ENCODE measurements at places on chromosomes 6 and 20.

DNA sequence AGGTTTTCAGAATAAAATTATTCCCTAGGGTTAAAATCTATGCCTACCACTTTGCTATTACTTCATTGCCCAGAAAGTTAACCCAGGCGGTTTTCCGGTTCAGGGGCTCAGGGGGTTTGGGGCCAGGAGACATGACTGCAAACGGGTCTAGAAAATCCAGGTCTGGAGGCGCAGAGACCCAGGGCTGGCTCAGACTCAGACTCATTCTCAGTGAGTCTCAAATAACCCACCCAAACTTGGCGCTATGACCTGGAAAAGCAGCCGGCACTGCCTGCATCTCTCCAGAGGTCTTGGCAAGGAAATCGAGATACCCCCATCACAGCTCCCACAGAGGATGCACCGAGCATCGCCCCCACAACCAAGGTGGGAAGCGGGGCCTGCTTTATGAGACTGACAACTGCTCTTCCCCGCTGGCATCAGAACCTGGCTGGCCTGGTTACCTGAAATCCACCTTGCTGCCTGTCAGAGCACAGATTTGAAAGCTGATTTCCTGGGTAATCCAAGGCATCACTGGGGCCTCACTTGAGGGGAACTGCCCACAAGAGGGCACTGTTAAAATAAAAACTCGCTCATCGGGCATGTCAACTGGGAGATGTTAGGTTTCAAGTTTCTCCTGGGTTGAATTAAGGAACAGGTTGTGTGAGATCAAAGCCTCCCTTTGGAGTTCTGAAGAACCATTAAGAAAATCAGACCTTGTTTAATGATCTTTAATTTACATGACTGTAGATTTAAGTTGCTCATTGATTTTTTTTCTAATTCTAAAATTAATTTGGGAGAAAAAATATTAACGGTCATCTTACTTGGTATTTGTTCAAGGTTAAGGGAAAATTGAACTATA is 55.1 kb downstream of the KIF16B start:
- DNase-seq, result peak; percentile 51
- H3K4me1 ChIP-seq, result no peaks in the 10 kb centered on the region
- H3K27me3 ChIP-seq, result no peaks in the 10 kb centered on the region
- no peaks in the 10 kb centered on the region for H3K36me3 ChIP-seq

- H3K4me1 ChIP-seq, result no peaks in the 10 kb centered on the region
- no peak for DNase-seq
- no peaks in the 10 kb centered on the region for H3K36me3 ChIP-seq
- H3K4me3 ChIP-seq, result no peak overlapping the region
Observed at GRCh38 chr20:5667705-5668528, 82.3 kb upstream of the SHLD1 start.

- H3K27me3 ChIP-seq, result no peaks in the 10 kb centered on the region
- H3K4me1 ChIP-seq, result no peaks in the 10 kb centered on the region
- H3K4me3 ChIP-seq, result no peak overlapping the region
- H3K27ac ChIP-seq, result no peak overlapping the region
Observed at GRCh38 chr20:40080041-40080652, 608.9 kb downstream of the MAFB start.

DNA sequence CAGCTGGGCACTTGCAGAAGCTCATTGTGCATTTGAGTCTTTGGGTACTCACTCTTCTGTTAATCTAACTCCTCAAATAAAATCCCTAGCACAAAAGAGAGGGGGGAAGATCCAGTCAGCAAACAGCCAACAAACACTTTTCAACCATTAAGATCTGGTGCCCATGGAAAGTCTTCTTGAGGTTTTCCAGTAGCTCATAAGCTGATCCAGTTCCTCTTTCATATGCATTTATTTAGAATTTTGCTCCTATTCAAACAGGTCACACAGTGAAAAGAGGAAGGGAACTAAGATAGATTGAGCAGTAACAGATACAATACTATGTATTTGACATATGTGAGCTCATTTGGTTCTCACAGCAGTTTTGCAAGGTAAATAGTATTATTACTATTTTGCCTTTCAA is 38.6 kb downstream of the HLA-DPB1 start:
- peaks cover 7% of the 10 kb centered on the region for H3K4me1 ChIP-seq
- H3K27me3 ChIP-seq, result peaks cover 3% of the 10 kb centered on the region
- no peak for DNase-seq
- no peak overlapping the region for H3K27ac ChIP-seq

DNA sequence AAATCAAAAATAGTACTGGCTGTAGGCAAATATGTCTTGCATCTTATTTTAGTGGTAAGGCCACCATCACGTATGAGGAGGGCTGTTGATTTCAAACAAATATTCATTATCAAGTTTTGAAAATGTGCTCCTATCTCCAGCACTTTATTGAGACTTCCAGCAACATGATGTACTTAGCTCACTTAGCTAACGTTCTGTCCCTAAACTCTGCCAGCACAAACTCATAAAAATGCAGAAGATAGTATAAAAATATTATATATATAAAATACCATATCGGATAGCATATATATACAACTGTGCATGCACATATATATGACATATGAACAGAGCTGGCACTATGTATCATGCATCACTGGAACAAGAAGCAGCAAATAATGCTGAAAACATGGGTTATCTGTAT is 762.3 kb downstream of the C6orf118 start:
- no peaks in the 10 kb centered on the region for H3K27me3 ChIP-seq
- no peak for DNase-seq
- no peak overlapping the region for H3K27ac ChIP-seq
- no peaks in the 10 kb centered on the region for H3K36me3 ChIP-seq
- H3K4me3 ChIP-seq, result no peak overlapping the region

DNA sequence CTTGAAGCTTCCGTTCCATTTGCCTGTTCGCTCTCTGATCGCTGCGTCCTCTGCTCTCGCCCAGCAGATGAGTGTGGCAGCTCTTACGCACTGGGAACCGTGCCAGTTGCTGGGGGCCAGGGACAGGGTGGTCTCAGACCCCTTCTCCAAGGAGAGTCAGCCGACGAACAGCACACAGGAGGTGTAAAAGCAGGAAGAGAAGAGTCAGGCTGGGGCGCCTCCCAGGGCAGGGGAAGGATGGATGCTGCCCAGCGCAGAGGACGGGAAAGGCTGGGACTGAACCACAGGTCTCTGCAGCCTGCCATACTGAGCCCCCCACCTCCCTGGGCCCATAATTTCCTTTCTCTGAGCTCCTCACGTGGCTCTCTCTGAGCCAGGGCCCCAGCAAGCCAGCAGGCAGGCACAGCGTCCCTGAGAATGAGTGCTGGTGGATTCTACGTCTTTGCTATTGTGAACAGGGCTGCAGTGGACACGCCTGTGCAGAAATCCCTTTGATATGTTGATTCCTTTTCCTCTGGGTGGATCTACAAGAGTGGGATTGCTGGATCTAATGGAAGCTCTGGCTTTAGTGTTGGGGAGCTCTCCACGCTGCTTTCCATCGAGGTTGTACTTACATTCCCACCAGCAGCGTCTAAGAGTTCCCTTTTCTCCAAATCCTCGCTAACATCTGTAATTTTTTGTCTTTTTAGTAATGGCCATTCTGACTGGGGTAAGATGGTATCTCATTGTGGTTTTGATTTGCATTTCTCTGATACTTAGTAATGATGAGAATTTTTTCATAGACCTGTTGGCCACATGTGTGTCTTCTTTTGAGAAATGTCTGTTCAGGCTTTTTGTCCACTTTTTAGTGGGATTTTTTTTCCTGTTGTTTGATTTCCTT is 104.1 kb downstream of the PSMB1 start:
- no peak overlapping the region for H3K27ac ChIP-seq
- no peaks in the 10 kb centered on the region for H3K4me1 ChIP-seq
- no peak overlapping the region for H3K4me3 ChIP-seq
- H3K27me3 ChIP-seq, result no peaks in the 10 kb centered on the region
- H3K36me3 ChIP-seq, result no peaks in the 10 kb centered on the region

GRCh38 chr20:50735813-50736212 is 4.4 kb downstream of the PARD6B start:
- H3K4me3 ChIP-seq, result no peak overlapping the region
- H3K4me1 ChIP-seq, result no peaks in the 10 kb centered on the region
- DNase-seq, result no peak
- no peaks in the 10 kb centered on the region for H3K36me3 ChIP-seq
- H3K27ac ChIP-seq, result no peak overlapping the region
- no peaks in the 10 kb centered on the region for H3K27me3 ChIP-seq

- DNase-seq, result no peak
- no peak overlapping the region for H3K4me3 ChIP-seq
- no peaks in the 10 kb centered on the region for H3K27me3 ChIP-seq
- no peaks in the 10 kb centered on the region for H3K4me1 ChIP-seq
Observed at GRCh38 chr6:106702451-106703110, 73.2 kb downstream of the QRSL1 start.

GRCh38 chr6:593139-593906 is 63.6 kb downstream of the HUS1B start:
- no peak overlapping the region for H3K4me3 ChIP-seq
- peak overlapping the region; percentile 25 for H3K27ac ChIP-seq
- no peaks in the 10 kb centered on the region for H3K36me3 ChIP-seq

GRCh38 chr6:75065523-75065922 is 140.3 kb downstream of the COL12A1 start:
- no peaks in the 10 kb centered on the region for H3K27me3 ChIP-seq
- H3K4me1 ChIP-seq, result no peaks in the 10 kb centered on the region
- H3K4me3 ChIP-seq, result no peak overlapping the region
- DNase-seq, result no peak
- no peak overlapping the region for H3K27ac ChIP-seq
- H3K36me3 ChIP-seq, result no peaks in the 10 kb centered on the region

DNA sequence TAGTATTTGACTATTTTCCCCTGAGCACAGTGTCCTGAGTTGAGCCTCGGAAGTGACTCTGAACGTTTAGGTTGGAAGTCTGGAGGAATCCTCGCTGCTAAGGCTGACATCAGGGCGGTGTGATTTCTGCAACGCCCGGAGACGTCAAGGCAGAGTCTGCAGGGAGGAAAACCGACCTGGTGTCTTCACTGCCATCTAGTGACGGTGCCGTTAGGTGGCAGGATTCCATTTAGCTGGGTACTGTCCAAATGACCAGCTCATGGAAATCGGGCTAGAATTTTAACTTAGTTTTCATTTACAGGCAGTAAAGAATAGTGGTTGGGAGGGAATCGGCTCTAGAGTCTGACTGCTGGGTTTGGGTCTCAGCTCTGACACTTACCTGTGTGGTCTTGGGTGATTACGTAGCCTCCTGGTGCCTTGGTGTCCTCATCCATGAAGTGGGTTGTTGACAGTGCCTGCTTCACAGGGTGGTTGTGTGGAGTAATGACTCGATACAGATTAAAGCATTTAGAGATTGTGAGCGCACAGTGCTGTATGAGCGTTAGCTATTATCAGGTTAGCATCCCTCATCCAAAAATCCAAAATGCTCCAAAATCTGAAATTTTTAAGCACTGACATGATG is 35.0 kb downstream of the FOXF2 start:
- H3K4me3 ChIP-seq, result no peak overlapping the region
- H3K36me3 ChIP-seq, result no peaks in the 10 kb centered on the region
- no peaks in the 10 kb centered on the region for H3K4me1 ChIP-seq
- peak; percentile 62 for DNase-seq

DNA sequence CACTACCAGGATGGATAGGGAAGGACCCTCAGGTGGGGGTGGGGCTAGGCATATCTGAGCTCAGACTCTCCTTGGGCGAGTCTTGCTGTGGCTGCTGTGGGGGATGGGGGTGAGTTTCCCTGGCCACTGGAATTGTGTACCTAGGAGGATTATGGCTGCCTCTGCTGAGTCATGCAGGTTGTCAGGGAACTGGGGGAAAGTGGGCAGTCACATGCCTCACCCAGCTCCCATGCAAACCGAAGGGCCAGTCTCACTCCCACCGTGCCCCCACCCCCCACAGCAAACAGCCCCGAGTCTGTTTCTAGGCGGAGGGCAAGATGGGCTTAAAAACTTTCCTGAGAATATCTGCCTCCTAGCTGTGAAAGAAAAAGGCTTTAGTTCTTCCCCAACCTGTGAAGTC is 210.3 kb upstream of the FERMT1 start:
- H3K4me1 ChIP-seq, result no peaks in the 10 kb centered on the region
- DNase-seq, result no peak
- H3K27ac ChIP-seq, result no peak overlapping the region
- H3K27me3 ChIP-seq, result no peaks in the 10 kb centered on the region
- no peak overlapping the region for H3K4me3 ChIP-seq

DNA sequence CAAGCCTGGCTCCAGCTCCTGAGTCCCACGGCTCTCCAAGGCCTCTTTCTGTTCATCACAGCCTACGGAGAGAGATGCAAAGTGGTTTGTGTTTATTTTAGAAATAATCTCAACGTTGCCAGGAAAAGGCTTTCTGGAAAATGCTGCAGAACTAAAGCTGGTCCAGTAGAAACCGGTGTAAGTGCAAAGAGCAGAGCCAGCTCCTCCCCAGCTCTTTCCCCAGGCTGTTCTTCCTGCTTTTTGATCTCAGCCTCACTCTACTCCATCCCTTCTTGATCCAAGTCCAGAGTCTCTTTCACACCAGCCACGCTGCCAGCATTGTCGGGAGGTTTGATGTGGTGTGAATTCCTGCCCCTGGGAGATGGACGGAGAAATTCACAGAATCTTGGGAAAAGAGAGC is 69.8 kb downstream of the TMEM170B start:
- DNase-seq, result no peak
- peaks cover 23% of the 10 kb centered on the region for H3K4me1 ChIP-seq
- no peaks in the 10 kb centered on the region for H3K36me3 ChIP-seq
- H3K27me3 ChIP-seq, result no peaks in the 10 kb centered on the region
- H3K27ac ChIP-seq, result no peak overlapping the region
- H3K4me3 ChIP-seq, result no peak overlapping the region

GRCh38 chr6:159107451-159108260 is 61.5 kb upstream of the FNDC1 start:
- peak; percentile 17 for DNase-seq
- H3K27ac ChIP-seq, result no peak overlapping the region
- peak overlapping the region; percentile 11 for H3K4me3 ChIP-seq
- peaks cover 10% of the 10 kb centered on the region for H3K4me1 ChIP-seq
